ENCODE measurements at places on chromosomes 6 and 20.
A peak's percentile ranks its signal among the peaks of the same experiment; 100 is the strongest.

DNA sequence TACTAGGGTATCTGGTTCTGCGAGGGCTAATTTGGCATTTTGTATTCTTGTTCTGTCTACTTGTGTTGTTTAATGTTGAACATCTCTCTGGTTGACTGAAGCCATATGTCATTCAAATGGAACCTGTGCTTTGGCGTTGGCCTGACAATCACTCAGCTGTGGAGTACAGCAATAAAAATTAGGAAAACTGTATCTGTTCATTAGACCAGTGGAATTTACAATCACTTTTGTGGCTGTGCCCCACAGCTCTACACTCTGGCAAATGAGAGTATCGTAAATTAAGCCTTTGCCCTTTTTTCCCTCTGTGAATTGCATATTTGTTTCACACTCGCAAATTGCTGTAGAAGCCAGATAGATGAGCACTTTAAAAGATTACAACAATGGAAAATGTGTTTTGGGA lies 102.0 kb downstream of the ARID1B start:
- no peak for DNase-seq

DNA sequence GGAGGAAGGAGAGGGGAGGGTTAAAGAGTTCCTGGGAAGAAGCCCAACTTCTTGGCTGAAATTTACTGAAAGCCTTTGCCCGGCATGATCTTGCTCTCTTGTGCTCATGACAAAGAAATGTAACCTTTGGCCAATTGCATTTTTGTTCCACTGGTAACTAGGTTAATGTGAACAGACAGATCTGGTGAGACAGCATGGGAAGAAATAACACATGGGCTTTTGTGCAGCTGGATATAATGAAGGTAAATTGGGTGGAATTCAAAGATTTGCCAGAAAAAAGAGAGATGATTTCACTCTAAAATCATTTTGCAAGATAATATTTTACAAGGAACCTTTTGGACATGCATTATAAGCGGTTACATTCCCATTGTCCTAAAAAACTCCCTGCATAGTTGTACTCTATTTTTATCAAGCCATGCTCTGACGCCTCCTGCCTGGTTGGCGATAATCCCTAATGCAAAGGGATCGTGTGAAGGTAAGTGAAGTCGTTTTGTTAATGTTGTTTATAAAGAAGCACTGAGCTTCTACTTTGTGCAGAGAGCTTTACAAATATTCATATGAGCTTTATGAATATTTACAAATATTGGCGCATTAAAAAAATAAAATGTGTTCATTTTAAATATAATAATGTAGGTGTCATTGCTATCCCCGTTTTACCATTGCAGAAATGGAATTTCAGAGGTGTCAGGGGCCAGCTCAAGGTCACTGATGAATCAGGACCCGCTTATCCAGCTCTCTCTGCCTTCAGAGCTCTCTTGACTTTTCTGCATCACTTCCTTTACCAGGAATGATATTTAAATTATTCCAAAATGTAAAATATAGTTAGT lies 161.3 kb upstream of the AGPAT4 start:
- no peak for DNase-seq

GRCh38 chr6:147285087-147285855 lies 81.1 kb downstream of the STXBP5 start:
- DNase-seq: peak; percentile 1

GRCh38 chr6:56913285-56914074 lies 41.4 kb upstream of the BEND6 start:
- DNase-seq: peak; percentile 96

DNA sequence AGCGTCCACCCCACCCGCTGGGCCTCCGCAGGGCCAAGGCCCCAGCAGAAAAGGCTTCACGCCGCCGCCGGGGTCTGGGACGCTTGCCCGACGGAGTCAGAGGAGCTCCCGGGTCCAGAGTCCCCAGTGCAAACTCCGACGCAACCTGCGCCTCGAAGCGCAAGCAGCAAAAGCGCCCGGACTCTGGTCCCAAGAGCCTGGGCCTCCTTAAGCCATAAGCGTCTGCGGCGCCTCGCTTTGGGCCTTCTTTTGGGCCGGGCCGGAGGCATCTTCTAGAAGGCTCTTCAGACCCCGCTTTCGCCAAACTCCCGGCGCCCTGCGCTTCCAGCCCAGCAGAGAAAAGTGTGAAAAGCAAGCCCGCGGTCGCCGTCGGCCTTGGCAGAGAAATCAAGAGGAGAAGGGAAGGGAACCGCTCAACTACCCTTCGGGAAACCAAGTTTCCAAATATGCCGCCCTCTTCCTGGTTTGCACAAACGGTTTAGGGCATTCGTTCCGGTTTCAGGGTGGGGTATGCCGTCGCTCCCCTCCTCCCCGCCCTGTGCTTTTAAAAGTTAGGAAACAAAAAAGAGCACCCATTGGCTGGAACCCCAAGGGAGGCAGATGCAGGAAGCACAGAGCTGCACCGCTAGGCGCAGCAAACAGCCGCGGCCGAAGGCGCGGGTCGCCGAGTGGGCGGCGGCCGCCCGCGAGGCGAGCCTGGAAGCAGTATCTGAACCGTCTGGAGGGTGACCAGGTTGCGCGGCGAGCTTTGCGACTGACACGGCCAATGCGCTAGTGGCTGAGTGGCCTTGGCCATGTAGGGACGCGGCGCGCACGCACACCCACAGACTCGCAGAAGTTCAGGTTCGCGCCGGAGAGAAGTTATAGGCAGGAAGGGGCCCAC lies 1.2 kb downstream of the TBX18 start:
- no peak for DNase-seq

Measured in NCI-H446 treated with DMSO at 0.1 percent for 48 hours (cell line).